ENCODE measurements at places on chromosomes 6 and 20. TPM values are rescaled to one million over a fixed set of nuclear protein-coding genes. Genes with fewer than 3 reads are reported as not detected.
A peak's percentile ranks its signal among the peaks of the same experiment; 100 is the strongest.

The HLA-DOB gene
- total RNA-seq, result 4.3 TPM

The FBXO5 gene
- 20.6 TPM for total RNA-seq

The EFCAB8 gene
- 1.1 TPM for total RNA-seq

The ARFGEF3 gene
- total RNA-seq, result 10.0 TPM

The EBF4 gene
- total RNA-seq, result 5.1 TPM

The CTCFL gene
- total RNA-seq, result not detected

DNA sequence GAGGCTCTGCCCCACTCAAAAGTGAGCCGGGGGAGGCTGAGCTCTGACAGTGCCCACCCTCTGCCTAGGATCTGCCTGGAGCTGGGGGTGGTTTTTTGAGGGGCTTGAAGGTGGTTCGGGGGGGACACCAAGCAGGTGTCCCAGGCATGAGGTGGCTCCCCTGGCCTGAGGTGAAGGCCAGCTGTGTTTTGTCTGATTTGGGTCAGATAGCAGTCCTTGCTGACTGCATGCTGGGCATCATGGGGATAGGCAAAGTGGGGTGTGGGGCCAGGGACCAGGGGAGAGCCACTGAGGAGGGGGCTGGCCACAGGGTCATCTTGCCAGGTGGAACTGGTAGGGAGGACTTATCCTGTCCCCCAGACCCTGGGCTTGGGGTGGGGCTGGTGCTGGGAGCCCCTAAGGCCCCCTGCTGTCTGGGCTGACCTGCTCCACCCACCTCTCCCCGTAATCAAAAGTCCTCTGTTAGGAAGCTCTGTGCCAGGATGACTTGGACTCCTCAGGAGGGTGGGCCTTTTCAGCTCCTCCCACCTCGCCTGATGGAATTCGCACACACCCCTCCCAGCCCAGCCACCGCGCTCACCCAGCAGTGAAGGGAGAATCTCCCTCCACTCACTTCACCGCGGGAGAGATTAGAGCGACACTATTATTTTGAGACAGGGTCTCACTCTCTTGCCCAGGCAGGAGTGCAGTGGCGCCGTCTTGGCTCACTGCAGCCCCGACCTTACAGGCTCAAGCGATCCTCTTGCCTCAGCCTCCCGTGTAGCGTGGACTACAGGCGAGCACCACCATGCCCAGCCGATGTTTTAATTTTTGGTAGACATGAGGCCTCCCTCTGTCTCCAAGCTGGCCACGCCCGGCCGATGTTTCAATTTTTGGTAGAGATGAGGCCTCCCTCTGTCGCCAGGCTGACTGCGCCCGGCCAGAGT, 1.5 kb upstream of the COL9A3 start:
- peak; percentile 73 for DNase-seq

GRCh38 chr20:19786311-19786710, 28.3 kb downstream of the RIN2 start:
- peak; percentile 74 for DNase-seq

DNA sequence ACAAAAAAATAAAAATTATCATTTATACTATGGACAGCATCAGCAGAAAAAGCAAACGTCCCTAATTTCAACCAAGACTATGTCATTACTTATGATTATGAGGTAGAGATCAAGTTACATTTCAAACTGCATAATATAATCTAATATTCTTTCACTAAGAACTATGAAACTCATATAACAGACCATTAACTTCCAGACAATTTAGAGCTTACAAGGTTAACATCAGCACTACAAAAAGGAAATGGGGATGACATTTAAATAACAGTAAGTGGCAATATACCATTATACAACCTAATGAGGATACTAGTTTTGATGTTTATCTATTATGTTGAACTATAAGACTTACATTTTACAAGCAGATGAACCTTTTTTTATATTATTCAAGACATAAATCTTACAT, 261.0 kb upstream of the THEMIS start:
- no peak for DNase-seq

DNA sequence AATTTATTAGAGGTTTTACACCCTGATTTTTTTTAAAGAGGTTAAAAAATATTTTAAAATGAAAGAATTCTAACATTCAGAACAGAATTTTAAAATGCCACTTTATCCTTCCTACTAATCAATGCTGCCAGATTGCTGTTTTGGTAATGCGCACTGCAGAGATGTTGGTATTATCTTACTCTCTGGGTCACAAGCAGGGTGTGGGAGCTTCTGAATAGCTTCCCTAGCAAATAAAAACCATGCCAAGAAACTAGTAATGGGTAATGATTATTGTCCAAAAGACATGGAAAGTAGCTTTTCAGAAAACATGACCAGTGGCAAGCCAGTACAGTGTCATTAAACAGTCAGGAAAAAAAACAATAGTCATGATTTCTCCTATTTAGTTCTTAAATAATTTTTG, 205.4 kb downstream of the TPBG start:
- no peak for DNase-seq

DNA sequence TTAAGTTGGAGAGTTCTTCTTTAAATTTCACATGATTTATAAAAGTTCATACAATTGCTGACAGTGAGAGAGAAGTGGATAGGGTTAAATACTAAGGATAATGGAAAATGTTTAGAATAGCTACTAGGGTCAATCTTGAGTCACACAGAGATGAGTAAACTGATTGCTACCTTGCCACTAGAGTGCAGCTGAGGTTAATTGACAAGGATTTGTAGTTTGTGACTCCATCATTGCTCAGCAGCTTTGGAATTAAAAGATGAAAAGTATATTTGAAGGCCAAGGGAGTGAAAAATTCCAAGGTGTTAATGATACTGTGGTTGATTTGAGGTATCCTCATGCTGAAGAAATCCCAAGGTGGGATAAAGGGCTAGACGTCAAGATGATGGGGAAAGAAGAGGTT, 524.0 kb downstream of the UTRN start:
- DNase-seq, result no peak

DNA sequence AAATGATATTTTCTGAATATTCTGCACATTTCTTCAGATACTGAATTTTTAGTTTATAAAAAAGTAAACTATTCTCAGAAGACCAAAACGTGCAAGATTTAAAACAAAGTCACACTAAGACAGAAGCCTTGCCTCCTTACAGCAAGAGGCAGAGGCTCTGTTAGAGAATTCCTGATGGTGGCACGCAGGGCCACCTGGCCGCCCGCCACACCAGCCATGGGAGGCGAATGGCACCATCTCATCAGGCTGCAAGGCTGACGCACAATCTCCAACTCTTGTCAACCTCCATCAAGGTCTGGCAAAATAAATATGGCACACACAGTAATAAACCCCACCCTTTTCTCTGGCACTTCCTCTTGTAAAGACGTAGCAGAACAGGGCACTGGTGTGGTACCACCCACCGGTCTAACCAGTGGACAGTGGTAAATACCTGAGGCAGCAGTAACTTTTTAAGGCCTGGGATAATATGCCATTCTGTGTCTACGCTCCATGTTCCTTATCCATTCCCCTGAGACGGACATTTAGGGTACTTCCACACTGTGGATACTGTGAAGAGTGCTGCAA, 111.4 kb downstream of the WDR27 start:
- no peak for DNase-seq

DNA sequence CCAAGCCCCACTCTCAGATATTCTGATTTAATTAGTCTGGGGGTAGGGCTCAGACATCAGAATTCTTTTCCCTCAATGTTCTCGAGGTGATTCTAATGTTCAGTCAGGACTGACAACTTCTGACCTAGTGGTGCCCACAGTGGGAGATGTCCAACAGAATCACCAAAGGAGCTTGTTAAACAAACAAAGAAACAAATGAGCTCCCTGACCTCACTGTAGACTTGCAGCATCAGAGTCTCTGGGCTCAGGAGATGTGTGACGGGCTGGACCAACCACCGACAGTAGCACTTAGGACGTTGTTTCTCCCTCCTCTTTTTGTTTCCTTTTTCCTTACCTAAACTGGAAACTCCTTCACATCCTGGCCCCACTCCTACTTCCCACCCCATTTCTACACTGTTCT, 49.3 kb downstream of the CLIC5 start:
- DNase-seq, result no peak

DNA sequence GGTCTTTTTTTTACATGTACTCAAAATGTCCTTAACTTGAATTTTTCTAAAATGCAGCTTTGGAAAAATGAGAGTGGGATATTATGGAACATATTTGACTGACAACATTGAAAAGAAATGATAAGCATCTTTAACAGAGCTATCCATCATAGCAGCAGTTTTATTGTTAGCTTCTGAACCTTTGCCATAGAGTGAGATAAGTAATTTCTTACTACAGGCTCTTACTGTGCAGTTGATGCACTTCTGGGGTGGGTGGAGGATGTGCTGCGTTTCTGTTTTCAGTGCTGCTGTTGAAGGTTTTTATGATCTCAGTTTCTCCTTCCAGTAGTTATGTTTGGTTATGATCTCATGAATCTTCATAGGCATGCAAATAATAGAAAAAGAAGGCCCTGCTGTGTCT, 267.0 kb downstream of the TMEM242 start:
- DNase-seq, result no peak

GRCh38 chr20:61927193-61927825, 138.4 kb downstream of the TAF4 start:
- DNase-seq, result no peak

DNA sequence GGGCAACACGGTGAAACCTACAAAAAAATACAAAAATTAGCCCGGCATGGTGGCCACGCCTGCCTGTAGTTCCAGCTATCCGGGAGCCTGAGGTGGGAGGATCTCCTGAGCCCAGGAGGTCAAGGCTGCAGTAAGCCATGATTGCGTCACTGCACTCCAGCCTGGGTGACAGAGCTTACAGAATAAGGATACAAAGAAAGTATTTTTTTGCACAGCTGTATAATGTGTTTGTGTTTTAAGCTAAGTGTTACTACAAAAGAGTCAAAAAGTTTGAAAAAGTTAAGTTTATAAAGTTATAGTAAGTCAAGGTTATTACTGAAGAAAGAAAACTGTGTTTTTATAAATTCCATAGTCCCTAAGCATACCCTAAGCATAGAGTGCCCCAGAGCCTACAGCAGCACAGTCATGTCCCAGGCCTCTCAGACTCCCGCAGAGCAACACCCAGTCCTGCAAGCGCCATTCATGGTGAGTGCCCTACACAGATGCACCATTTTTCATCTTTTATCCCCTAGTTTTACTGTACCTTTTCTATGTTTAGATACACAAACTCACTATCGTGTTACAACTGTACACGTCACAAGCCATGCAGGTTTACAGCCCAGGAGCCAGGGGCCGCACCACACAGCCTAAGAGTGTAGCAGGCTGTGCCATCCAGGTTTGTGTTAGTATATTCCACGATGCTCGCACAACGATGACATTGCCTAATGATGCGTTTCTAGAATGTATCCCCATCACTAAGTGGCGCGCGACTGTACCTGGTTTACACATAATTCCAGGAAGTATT, 22.4 kb downstream of the TAF4 start:
- peak; percentile 47 for DNase-seq

DNA sequence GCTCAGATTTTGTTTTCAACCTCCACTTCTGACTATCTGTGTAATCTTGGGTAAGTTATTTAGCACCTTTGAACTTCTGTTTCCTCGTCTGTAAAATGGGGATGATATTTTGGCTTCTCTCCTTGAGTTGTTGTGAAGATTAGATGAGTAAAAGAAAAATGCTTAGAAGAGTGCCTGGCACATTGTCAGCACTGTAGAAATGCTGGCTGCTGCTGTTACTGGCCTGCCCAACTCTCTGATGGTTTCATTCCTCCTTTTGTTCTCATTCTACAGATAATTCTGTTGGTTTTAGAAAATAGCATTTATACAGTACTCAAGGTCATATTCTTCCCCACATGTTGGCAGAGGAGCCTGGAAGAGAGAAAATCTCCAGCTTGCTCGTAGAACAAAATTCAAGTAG, 547.2 kb upstream of the JAG1 start:
- DNase-seq, result no peak

- DNase-seq, result no peak
Measured at GRCh38 chr6:125968493-125968892, 11.9 kb downstream of the HINT3 start.

DNA sequence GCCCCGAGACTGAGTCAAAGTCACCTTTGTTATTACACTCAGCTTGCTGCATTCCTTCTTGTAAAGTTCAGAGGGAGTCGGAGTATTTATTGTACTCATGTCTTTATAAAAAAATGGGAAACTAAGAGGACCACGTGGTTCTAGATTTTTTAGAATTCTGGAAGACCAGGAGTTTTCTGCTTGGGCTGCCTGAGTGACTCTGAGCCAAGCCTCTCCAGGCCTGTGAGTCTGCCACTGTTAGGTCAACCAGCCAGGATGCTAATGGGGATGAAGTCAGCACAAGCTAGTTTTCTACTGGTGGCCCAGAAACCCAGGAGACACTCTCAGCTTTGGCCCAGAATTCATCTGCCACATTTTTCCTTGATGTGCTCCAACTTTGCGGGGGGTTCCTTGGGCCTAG, 453.5 kb upstream of the SULF2 start:
- no peak for DNase-seq

GRCh38 chr20:64159286-64159680, 5.0 kb upstream of the MYT1 start:
- DNase-seq, result no peak

GRCh38 chr6:71138376-71138775, 150.2 kb upstream of the OGFRL1 start:
- DNase-seq, result no peak

GRCh38 chr6:90110971-90111370, 185.7 kb downstream of the BACH2 start:
- no peak for DNase-seq

- DNase-seq, result no peak
Measured at GRCh38 chr6:136031982-136032381, 180.5 kb downstream of the PDE7B start.
